ENCODE measurements at places on chromosomes 16 and 17. TPM values are rescaled to one million over a fixed set of nuclear protein-coding genes. Genes with fewer than 3 reads are reported as not detected.
A peak's percentile ranks its signal among the peaks of the same experiment; 100 is the strongest.

DNA sequence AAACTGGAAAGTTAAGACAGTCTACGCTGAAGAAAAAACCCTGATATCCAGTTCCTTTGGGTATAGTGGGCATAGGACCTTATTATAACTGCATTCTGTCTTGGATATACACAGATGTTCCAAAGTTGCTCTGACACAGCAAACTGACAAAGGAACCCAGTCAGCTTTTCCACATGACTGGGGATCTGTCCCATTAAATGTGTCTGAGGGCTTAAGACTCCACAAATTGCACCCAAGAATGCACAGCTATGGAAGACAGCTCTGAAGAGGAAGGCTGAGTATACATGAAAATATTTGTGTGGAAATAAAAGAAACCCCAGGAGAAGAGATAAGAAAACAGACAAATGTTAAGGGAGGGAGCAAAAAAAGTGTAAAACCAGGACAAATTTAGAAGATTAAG is 114.1 kb downstream of the SPAG9 start:
- H3K36me3 ChIP-seq: peaks cover 23% of the 10 kb centered on the region
- H3K4me3 ChIP-seq: no peak overlapping the region
- H3K27me3 ChIP-seq: no peaks in the 10 kb centered on the region

GRCh38 chr16:83840060-83840617 is 32.4 kb downstream of the HSBP1 start:
- no peak overlapping the region for H3K4me3 ChIP-seq
- no peak overlapping the region for H3K27ac ChIP-seq
- H3K36me3 ChIP-seq: no peaks in the 10 kb centered on the region
- DNase-seq: no peak
- peaks cover 48% of the 10 kb centered on the region for H3K27me3 ChIP-seq

DNA sequence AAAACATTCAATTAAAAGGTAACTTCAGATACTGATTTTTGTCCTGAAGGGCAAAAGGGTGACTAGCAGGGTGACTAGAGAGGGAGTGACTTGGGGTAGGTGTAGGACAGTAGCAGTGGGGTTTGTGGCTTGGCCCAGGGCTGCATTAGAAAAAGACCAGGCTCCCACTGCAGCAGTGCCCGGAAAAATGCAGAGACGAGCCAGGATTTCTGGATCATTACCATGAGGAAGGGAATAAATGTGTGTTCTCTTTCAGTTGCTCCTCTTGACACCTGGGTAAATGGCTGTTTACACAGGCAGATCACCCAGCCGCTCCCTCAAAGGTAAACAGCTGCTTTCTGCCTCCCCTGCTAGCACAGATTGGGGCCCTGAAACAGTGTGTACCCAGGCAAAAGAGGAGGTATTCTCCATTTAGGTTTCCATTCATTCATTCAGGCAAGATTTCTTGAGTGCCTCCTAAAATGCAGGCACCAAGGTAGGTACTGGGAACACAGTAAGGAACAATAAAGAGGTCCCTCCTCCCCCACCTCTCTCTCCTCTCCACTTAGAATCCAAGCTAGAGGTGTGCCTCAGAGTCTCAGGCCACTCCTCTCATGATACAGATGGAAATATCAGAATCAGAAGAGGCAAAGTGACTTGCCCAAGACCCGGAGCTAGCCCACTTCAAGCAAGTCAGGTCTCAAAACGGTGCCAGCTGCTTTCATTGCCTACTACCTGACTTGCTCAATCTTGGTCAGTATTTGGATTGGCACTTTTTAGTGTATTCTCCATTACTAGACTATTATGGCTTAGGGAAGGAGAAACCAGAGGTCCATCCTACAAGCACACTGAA is 15.2 kb upstream of the TOX3 start:
- H3K27ac ChIP-seq: no peak overlapping the region
- no peak overlapping the region for H3K4me3 ChIP-seq
- DNase-seq: no peak
- no peaks in the 10 kb centered on the region for H3K36me3 ChIP-seq

GRCh38 chr17:49546546-49547535 is 28.8 kb upstream of the NXPH3 start:
- no peaks in the 10 kb centered on the region for H3K4me1 ChIP-seq
- H3K36me3 ChIP-seq: no peaks in the 10 kb centered on the region
- DNase-seq: no peak
- no peak overlapping the region for H3K27ac ChIP-seq

GRCh38 chr17:37276475-37276874 is 99.3 kb upstream of the C17orf78 start:
- peaks cover 19% of the 10 kb centered on the region for H3K4me1 ChIP-seq
- peaks cover 55% of the 10 kb centered on the region for H3K36me3 ChIP-seq
- H3K4me3 ChIP-seq: no peak overlapping the region
- peak overlapping the region; percentile 61 for H3K27ac ChIP-seq
- no peak for DNase-seq
- H3K27me3 ChIP-seq: no peaks in the 10 kb centered on the region

GRCh38 chr16:83953796-83954576 is 946 bp downstream of the OSGIN1 start:
- H3K4me3 ChIP-seq: peak overlapping the region; percentile 73
- no peak overlapping the region for H3K27ac ChIP-seq
- no peaks in the 10 kb centered on the region for H3K36me3 ChIP-seq
- DNase-seq: no peak

The ATP1B2 gene
- total RNA-seq: 0.37 TPM

- H3K4me3 ChIP-seq: no peak overlapping the region
- no peaks in the 10 kb centered on the region for H3K4me1 ChIP-seq
- no peaks in the 10 kb centered on the region for H3K36me3 ChIP-seq
- no peak for DNase-seq
Measured at GRCh38 chr17:72642720-72643119, 449.8 kb downstream of the SLC39A11 start.

DNA sequence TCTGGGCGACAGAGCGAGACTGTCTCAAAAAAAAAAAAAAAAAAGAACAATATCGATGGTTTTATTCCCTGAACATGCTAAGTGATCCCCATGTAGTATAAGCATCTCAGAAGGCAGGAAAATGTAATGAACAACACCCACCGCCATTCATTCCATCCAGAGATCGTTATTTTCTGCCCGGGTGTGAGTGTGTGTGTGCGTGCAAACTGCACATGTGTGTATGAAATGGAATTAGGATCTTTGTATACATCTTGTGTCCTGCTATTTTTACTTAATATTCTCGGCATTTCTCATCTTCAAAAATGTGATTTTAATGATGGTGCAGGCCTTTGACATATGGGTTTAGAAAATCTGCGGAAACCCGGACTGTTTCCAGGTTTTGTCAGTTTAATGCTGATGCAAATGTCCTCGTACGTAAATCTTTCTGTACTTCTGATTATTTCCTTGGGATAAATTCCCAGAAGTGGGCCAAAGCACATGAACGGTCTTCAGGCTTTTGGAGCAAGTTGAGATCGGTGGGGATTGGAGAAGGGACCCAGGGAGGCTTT is 254.8 kb downstream of the SEC14L1 start:
- no peak overlapping the region for H3K4me3 ChIP-seq
- H3K27ac ChIP-seq: no peak overlapping the region
- H3K36me3 ChIP-seq: peaks cover 32% of the 10 kb centered on the region
- H3K27me3 ChIP-seq: no peaks in the 10 kb centered on the region

GRCh38 chr17:77616254-77616731 is 342.2 kb upstream of the TNRC6C start:
- H3K27ac ChIP-seq: no peak overlapping the region
- H3K4me3 ChIP-seq: no peak overlapping the region
- no peaks in the 10 kb centered on the region for H3K36me3 ChIP-seq
- peaks cover 12% of the 10 kb centered on the region for H3K4me1 ChIP-seq
- no peak for DNase-seq
- peaks cover 6% of the 10 kb centered on the region for H3K27me3 ChIP-seq

The FLII gene
- total RNA-seq: 340 TPM

Data from activated T-helper 2 cell treated with anti-CD3 and anti-CD28 coated beads, Interferon-gamma antibody, Interleukin-2, Interleukin-4, amounts not matched to agents 10 μg/mL and 5 μg/mL and 100 μg/mL, durations not matched to agents 14 hours and 24 hours and 36 hours (primary cell).